Left colon (tissue), 2 donors: ENCODE measurements at places on chromosomes 11 and 22. TPM values are rescaled to one million over a fixed set of nuclear protein-coding genes. Genes with fewer than 3 reads are reported as not detected.

GRCh38 chr22:42397332-42398249, 34.6 kb downstream of the NFAM1 start:
- DNase-seq: peak; percentile 31

DNA sequence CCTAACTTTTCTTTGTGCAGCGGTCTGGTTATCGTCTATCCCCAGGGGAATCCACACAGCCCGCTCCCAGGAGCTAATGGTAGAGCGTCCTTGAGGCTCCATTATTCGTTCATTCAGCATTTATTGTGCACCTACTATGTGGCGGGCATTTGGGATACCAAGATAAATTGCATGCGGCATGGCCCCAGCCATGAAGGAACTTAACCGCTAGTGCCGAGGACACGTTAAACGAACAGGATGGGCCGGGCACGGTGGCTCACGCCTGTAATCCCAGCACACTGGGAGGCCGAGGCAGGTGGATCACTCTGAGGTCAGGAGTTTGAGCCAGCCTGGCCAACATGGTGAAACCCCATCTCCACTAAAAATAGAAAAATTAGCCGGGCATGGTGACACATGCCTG, 11.2 kb downstream of the TMEM121B start:
- no peak for DNase-seq

GRCh38 chr22:35568751-35569739, 28.4 kb downstream of the RASD2 start:
- DNase-seq: no peak

- DNase-seq: no peak
These were observed 1001.1 kb downstream of the BRD1 start for GRCh38 chr22:48826546-48826945.

- no peak for DNase-seq
These were observed 7.2 kb downstream of the CRELD2 start for GRCh38 chr22:49925525-49926128.

- DNase-seq: no peak
These were observed 80.1 kb downstream of the EFCAB6 start for GRCh38 chr22:43731988-43732387.

DNA sequence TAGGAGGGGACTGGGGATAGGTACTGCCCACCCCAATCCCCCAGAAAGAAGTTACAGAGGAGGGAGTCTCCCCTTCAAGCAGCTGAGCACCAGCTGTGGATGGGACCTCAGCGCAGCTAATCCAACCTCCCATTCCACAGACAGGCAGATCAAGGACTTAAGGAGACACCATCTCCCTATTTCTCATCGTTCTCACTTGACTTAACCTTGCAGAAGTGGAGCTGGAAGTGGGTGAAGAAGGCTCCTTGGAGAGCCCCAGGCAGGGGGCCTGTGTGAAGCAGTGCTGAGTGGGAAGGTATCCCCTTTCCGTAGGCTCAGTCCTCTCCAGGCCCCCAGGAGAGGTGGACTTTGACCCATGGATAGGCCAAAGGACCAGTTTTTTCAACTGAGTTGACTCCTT, 27.3 kb downstream of the USP35 start:
- no peak for DNase-seq

GRCh38 chr11:120146413-120147093, 8.6 kb upstream of the TRIM29 start:
- DNase-seq: no peak

TECTA gene
- total RNA-seq: 0.14 TPM

DNA sequence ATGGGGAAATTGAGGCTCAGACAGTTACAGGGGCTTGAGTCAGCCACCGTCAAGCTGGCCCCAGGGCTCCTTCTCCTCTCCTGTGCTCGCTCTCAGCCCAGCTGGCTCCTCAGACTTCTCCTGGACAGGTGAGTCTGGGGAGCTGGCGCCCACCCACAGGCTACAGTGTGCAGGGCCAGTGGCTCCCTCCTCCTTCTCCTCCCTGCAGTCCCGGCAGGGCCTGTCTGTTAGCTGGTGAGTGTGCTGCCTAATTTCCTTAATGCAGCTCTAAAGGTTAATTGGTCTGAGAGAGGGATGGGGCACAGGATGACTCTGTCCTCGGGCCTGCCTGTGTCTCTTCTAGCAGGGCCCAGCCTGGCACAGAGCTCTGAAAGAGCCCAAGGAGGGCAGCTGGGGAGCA, 31.7 kb downstream of the LMO1 start:
- no peak for DNase-seq

IGSF9B gene
- 4.4 TPM for total RNA-seq

DMC1 gene
- total RNA-seq: 0.87 TPM

SESN3 gene
- total RNA-seq: 9.2 TPM

DNA sequence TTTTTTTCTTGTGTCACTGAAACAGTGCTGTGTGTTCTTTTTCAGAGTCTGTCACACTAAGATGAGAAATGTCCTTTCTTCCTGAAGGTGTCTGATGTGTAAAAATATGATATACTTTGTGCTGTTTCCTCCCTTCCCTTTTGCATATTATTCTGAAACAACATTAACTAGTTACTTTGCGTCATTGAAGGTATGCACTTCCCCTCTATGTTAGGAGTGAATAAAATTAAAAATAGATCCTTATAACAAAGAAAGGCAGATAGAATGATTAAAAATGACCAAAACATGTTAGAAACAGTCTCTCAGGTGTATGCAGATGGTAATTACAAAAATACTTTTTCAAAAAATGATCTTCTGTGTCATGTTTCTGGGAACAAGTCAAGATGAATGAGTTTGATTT, 1.6 kb upstream of the RAB30 start:
- no peak for DNase-seq

DNA sequence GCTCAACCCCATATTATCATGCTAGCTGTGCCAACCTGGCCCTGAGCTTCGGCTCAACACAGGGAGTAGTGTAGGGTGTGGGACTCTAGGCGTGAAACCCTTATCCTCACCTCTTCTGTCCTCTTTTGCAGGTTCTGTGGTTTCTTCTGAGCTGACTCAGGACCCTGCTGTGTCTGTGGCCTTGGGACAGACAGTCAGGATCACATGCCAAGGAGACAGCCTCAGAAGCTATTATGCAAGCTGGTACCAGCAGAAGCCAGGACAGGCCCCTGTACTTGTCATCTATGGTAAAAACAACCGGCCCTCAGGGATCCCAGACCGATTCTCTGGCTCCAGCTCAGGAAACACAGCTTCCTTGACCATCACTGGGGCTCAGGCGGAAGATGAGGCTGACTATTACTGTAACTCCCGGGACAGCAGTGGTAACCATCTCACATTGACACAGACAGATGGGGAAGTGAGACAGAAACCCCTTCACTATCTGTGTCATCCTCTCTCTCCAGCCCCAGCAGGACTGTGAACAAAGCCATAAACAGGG, 76.4 kb downstream of the GGTLC2 start:
- DNase-seq: no peak

DNA sequence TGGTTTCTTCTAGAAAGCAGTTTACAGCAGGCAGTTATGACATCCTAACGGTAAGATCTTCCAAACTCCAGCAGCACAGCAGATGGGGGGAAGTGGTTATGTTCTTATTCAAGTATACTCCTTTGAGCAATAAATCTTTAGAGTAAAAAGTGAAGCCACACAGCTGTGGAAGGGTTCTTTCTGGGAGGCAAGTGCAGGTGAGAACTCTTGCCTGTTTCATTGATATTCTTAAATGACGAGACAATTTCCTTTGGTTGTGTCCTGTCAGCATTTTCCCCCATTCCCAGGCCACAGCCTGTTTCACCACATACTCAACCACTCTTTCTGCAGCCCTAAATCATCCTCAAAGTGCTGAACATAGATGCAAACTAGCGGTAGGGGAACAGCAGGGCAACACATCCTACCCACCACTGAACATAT, 207.3 kb upstream of the MTNR1B start:
- no peak for DNase-seq

GRCh38 chr11:115869780-115870431, 365.7 kb upstream of the CADM1 start:
- peak; percentile 22 for DNase-seq
